ENCODE measurements at places on chromosomes 16 and 17.
A peak's percentile ranks its signal among the peaks of the same experiment; 100 is the strongest.

DNA sequence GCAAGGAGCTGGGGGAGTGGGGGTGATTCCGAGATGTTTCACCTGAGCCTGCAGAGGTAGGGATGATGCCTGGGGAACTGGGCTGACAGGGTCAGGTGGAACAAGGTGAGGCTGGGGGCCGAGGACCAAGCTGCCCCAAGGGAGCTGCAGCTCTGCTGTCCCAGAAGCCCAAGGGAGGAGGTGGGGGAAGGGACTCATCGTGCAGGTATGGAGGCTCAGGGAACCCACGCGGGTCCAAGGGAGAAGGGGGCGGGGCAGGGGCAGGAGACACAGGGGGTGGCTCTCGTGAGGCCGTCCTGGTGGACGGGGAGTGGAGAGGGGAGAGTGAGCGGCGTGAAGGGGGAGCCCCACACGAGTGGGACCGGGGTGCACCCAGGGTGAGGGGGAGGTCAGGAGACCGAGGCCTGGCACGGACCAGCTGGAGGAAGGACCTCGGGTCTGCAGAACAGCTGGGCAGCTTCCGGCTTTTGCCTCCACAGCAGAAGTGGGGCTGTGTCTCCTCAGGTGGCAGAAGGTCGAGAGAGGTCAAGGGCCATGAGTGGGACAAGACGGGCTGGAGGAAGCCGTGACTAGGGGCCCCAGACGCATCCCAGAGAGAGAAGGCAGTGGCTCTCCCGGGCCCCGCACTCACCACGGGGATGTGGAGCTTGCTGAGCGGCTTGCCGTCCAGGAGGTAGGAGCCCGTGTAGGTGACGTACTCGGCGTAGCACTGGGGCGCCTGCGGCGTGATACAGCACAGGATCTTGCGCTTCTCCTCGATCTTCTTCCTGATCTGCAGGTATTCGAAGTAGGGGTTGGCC, 61.1 kb downstream of the ZNF778 start:
- DNase-seq: no peak

GRCh38 chr16:52453644-52454043, 93.3 kb downstream of the TOX3 start:
- no peak for DNase-seq

- peak; percentile 74 for DNase-seq
Observed at GRCh38 chr16:3266873-3267537, 10.6 kb upstream of the MEFV start.

DNA sequence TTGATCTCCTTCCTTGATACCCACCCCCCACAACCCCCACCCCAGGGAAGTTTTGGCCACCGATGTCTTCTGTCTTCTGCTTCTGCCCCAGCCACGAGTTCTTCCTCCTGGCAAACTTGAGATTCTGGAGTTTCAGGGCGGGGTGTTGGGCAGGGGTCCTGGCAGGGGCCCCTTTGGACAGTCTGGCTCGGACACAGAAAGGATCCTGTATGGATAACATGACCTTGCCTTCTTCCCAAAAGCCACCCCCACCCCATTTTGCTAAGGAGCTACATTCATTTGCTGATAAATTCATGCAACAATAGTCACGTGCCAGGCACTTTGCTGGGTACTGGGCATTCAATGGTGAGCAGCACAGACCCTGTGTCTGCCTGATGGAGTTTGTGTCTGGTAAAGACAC, 5.9 kb upstream of the COL1A1 start:
- DNase-seq: no peak

- DNase-seq: no peak
Observed at GRCh38 chr17:41848788-41849187, 11.2 kb downstream of the KLHL10 start.

GRCh38 chr17:83162035-83162745, 82.8 kb downstream of the METRNL start:
- DNase-seq: no peak

DNA sequence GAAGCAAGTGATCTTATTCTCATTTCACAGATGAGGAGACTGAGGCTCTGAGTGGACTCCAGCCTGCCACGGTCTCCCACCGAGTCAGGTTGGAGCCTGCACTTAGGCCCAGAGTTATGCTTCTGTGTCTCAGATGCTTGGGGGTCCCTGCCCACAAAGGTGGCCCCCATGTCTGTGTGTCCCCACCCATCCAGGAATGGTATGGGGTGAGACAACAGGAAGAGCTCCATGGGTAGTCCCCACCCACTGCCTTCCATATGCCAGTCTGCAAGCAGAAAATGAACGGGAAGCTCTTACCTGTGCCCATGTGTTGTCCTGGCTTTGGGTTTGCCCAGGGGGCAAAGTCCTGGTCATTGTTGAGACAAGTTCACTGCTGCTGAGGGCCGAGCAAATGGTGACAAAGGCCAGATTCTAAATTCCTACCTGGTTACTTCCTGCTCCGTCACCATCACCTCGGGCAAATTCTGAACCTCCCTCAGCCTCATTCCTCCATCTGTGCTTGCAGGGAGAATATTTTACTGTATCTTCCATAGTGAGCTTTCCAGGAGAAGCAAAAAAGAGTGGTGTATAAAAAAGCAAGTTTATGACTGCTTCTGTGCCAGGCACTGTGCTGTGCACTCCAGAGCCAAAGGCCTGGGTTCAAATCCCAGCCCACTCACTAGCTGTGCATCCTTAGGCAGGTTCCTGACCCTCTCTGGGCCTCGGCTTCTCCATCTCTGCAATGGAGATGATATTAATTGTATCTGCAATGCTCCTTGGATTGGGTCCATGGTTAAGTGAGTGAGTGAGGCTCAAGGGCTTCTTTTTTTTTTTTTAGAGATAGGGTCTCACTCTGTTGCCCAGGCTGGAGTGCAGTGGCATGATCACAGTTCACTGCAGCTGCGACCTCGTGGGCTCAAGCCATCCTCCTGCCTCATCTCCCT, 9.3 kb downstream of the IL4R start:
- DNase-seq: peak; percentile 92

DNA sequence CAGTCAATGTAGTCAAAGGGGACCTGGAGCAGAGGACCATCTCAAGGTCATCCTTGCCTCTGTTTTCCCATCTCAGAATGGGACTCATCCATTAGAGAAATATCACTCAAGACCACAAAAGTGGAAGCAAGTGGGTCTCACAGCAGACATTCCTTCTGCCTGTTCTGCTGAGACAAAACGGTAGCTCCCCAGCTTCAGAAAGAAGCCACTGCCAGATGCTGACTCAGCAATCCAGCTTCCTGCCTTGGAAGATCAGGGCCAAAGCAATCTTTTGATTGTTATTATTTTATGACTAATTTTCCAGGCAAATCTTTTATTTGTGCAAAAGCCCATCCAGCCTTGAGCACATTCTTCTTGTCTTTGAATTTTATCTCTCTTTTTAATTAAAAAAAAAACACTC, 86.8 kb downstream of the CCT6B start:
- DNase-seq: no peak

DNA sequence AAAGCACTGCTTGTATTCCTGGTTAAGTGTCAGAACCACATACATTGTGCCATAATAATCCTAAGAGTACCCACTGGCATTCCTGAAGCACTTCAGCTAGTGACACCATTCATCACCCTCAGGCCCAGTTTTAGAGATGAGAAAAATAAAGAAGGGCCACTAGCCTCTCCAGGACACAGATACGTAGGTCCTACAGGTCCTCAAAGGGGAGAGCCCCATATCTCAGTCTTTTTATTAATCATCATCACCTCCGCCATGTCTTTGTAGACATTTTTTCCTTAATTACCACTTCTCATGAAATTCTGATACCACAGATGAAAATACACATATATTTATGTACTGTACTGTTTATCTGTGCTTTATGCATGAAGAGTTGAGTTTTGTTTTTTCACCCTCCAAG, 43.5 kb downstream of the GRB2 start:
- no peak for DNase-seq

- no peak for DNase-seq
Observed at GRCh38 chr17:63275318-63275970, 170.7 kb downstream of the CYB561 start.

DNA sequence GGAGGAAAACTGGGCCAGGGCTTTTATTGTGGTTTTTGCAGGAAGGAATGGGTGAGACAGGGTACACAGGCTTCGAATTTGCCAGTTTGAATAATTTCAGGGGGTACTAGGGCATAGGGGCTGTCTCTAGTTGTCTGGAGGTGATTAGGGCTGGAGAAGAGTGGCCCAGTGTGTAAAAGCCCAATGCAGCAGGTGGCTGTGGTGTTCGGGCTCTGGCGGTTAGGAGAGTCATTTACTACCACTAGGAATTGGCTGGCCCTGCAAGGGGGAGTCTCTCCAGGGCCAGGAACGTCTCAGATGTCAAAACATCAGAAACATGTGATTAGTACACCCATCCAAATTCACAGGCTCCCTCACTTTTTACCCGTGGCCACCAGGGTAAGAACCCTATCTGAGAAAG, 50.3 kb downstream of the GINS3 start:
- no peak for DNase-seq

DNA sequence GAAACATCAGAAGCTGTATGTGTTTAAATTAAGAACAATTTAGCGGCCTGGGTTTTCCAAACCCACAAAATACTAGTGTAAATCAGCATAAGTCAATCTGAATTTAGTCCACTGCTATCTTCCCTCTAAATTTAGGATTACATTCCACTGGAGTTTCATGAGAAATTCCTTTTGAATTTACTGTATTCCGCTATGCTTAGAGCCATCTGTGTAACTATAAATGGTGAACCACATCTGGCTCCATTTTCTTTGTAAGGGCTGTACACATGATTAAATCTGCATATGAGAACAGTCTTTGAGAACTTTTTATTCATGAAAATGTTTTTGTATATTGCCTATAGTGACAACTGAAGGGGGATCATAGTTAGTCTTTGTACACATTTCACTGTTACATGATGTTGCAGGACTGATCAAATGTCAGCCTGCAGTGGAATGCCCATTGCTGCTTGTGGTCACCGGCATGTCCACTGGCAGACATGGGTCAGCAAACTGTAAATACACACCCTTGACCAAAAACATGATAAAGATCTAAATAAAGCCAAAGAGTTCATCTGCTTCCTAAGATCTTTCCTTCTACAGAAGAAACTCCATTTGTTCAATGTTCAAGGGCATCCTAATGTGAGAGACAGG, 36.8 kb downstream of the RPGRIP1L start:
- no peak for DNase-seq

- no peak for DNase-seq
Observed at GRCh38 chr16:11794447-11794846, 2.6 kb downstream of the ZC3H7A start.

DNA sequence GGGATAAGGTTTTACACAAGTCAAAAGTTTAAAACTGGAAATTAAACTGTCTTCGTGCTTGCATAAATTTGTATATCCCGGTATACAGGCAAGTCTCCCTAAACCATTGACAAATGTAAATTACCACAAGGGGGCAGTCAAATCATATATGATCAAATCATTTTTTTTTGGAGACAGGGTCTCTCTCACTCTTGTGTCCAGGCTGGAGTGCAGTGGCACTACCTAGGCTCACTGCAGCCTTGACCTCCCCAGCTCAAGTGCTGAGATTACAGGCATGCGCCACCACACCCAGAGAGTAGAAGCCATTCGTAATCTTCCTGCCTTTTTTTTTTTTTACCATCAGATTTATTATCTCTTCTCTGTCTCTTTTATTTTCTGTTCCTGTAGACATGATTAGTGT, 18.5 kb downstream of the TOP2A start:
- DNase-seq: no peak

GRCh38 chr17:35519439-35519838, 18.0 kb downstream of the SLFN12L start:
- no peak for DNase-seq

DNA sequence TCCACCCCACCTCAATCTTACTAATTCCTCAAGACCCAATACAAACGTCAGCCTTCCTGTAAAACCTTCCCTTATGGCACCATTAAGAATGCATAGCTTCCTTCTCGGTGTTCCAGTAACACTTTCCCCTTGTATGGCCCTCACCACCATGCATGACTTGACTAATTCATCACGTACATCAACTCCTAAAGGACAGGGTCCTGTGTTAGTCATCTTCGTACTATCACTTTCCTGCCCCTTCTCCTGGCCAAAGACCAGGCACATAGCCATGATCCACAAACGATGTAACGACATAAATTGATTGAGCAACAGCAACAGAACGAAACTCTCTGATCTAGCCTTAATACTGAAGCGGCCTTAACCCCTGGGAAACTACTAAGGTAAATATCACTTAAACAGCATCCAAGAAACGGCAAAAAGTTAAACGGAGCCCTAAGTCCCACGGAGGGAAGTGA, 612 bp downstream of the PSMD12 start:
- no peak for DNase-seq

DNA sequence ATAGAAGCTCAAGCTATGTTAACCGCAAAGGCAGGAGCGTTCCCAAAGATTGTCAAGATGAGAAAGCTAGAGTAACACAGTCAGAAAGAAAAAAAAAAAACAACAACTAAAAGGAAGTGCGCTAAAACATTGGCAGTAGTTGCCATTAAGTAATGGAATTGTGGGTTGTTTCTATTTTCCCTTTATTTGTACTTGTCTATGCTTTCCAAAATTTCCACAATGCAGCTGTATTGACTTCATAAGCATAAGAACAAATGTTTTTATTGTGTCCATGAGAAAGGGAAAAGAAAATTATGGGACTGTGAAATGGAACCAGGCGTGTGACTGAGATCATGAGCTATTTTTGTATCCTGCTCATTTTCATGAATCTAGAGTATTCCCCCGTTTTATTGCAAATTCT, 153.4 kb downstream of the TMEM114 start:
- DNase-seq: no peak

- peak; percentile 19 for DNase-seq
Observed at GRCh38 chr16:57775661-57776469, 26.4 kb downstream of the KIFC3 start.

- DNase-seq: no peak
Observed at GRCh38 chr17:44448412-44448811, 54.8 kb downstream of the GPATCH8 start.

GRCh38 chr17:78353834-78354233, 6.0 kb downstream of the SOCS3 start:
- DNase-seq: no peak

- DNase-seq: no peak
Observed at GRCh38 chr17:62793919-62794665, 14.0 kb downstream of the MARCHF10 start.

- no peak for DNase-seq
Observed at GRCh38 chr16:73022534-73022933, 25.4 kb downstream of the ZFHX3 start.

GRCh38 chr17:28969706-28970393, 18.5 kb upstream of the PHF12 start:
- DNase-seq: no peak

DNA sequence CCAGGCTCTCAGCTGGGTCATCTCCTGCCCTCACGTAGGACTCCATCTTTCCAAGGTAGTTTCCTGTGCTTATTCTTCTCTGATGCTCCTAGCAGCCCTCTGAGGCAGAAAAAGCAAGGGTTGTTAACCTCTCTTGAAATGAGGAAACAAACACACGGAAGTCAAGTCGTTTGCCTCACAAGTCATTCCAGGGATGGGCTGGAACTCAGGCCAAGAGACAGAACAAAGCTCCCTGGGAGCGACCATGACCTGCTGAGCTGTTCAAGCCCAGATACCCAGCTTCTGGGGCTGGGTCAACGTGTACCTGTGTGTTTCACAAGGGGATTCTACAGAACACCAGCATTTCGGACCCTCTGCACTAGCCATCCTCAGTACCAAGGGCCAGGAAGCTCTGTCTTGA, 28.1 kb downstream of the SRL start:
- no peak for DNase-seq

Measured in T47D (cell line).